ENCODE measurements at places on chromosomes 16 and 17.

GRCh38 chr16:50916040-50916439 is 174.2 kb downstream of the CYLD start:
- no peak for DNase-seq

GRCh38 chr16:78689028-78689427 is 589.6 kb downstream of the WWOX start:
- DNase-seq, result no peak

- DNase-seq, result no peak
These were observed 264.7 kb downstream of the ENGASE start for GRCh38 chr17:79339321-79339720.

- no peak for DNase-seq
These were observed 73.1 kb downstream of the LMF1 start for GRCh38 chr16:897701-898100.

DNA sequence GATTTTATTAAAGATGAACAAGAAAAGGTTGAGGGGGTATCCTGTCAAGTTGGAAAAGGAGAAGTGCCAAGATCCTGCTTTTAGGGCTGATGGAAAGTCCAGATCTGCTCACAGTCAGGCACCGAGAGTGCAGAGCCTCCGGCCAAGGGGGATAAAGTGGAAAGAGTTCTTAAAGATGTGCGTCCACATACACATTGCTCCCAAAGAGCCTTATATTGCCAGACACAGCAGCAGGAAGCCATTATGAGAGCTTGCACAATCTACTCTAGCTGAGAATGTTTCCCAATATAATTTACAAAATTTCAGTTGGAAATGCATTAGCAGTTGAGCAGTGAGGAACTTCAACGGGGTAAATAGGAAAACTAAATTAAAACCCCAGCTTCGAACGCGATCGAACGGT is 95.6 kb downstream of the SALL1 start:
- no peak for DNase-seq

GRCh38 chr16:19861133-19861532 is 23.5 kb downstream of the GPRC5B start:
- DNase-seq, result no peak

GRCh38 chr16:49483651-49484450 is 110.2 kb downstream of the C16orf78 start:
- no peak for DNase-seq

DNA sequence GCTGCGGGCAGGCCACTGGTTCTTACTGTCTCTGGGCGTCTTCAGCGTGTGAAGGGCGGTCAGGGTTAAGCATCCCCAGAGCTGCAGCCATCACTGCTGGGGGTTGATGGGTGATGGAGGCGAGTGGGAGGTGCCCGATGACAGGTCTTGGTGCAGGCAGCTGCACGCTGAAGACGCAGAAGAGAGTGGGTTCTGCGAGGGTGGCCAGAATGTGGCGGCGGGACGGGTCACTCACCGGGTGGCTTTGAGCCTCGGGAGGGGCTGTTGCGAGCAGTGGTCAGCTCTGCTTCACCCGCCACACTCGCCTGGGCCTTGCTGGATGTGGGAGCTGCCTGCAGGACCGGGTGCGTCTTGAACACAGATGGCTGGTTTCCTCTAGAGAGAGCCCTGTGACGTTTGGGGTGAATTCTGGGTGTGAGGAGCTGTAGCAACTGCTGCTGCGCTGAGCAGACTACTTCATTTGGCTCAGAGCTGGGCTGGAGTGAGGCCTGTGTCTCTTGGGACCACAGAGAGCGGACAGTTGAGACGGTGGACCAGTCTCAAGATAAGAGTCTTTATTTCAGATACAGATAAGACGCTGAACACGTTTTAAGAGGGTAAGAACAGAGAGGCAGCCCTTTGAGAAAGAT is 44.6 kb upstream of the ZNF750 start:
- no peak for DNase-seq

DNA sequence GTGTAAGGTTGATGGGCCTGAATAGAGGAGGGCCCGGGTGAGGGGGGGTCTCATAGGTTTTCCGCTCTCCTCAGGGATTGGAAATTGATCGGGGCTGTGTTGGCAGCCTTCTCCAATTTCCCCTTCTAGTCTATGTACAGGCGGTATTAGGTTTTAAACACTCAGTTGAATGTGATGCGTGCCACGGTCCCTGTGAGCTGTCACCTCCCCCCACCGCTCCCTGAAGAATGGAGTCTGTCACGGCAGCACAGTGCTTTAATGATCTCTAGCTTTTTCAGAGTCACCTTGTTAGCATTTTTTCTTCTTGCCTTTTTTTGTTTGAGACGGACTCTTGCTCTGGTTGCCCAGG is 800 bp downstream of the COX4I1 start:
- DNase-seq, result no peak

GRCh38 chr16:17371299-17371698 is 99.5 kb downstream of the XYLT1 start:
- no peak for DNase-seq

All from SK-MEL-5 (cell line).